ENCODE measurements at places on chromosomes 2 and 18.

DNA sequence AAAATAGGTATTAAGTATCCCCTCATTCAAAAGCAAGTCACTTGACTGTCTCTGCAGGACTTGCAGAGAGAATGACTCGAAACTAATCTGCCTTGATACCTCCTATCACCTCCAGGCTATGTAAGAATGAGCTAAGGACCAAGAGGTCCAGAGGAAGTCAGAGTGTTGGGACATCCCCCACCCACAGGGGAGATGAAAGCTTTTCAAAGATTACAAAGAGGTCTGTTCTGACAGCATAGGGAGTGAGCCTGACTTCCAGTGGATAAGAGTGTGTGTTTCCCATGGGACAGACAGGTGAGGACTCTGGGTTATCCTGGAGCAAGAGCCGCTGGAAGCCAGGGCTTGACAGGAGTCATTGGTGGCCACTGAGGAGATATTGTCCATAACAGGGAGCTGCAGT lies 85.0 kb upstream of the TACR1 start:
- no peak for DNase-seq

- no peak for DNase-seq
Measured at GRCh38 chr2:119879502-119879901, 119.8 kb downstream of the PTPN4 start.

- no peak for DNase-seq
Measured at GRCh38 chr2:122150524-122151280, 395.3 kb downstream of the TSN start.

GRCh38 chr2:134459706-134460406 lies 206.0 kb downstream of the MGAT5 start:
- DNase-seq = no peak

GRCh38 chr18:22489704-22490103 lies 72.0 kb upstream of the CTAGE1 start:
- DNase-seq = no peak

GRCh38 chr2:53490659-53491058 lies 276.9 kb upstream of the CHAC2 start:
- no peak for DNase-seq

DNA sequence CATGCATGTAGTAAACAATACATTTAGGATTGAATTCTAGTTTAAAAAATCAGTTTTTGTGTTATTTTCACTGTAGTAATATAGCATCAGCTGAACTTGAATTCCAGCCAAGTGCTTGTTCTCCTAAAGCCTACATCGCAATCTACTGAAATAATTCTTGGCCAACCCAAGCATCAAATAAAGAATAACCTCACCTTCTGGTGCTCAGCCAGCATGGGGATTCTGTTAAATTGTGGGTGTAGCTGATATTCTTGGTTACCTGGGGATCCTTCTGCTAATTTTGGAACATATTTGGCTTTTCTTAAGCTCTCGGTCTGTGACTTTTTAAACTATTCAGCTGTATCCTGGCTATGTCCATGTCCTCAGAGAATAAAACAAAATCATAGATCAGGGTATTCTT lies 248.8 kb downstream of the NRXN1 start:
- DNase-seq = no peak

DNA sequence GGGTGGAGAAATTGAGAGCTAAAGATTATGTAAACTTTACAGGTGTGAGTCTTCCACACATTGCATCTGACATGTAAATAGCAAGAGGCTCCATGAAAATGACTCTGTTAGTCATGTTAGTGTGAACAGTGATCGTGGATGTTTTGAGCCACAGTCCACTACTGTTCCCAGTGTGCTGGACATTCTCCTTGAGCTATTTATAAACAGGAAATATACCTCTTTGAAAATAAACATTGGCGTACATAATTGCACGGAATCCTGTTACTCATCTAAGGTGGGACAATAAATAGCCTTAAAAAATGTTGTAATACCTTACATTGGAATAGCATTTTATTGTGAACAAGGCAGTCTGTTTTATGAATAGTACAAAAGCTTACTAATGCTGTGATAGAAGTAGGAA lies 37.0 kb downstream of the LIMS1 start:
- DNase-seq = no peak

- DNase-seq = peak; percentile 26
Measured at GRCh38 chr2:121816797-121817196, 61.3 kb downstream of the TSN start.

GRCh38 chr2:185132501-185133041 lies 534.2 kb downstream of the ZNF804A start:
- no peak for DNase-seq

GRCh38 chr2:127594116-127594591 lies 51.8 kb upstream of the GPR17 start:
- DNase-seq = no peak

GRCh38 chr18:9885170-9886004 lies at the start of gene TXNDC2:
Gene TXNDC2, plus strand, starts transcription at chr18:9885973. Its CDS starts 708 bp downstream, at chr18:9886681.
- DNase-seq = no peak

DNA sequence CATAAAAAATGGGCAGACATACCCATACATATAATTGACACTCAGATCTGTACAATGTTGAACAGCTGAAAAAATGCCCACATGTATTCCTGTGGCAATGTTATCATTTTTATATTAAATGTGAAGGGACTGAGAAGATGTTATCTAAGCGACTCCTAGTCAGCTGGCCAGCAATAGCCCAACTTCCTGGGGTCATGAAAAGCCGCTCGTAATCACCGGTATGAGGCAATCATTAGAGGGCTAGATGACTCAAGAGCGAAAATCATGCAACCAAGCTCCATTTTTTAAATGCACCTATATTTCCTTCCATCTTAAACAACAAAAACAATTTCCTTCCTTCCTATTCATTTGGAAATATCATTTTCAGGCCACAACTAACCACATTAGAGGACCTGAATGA lies 274.6 kb upstream of the CCDC68 start:
- DNase-seq = no peak

DNA sequence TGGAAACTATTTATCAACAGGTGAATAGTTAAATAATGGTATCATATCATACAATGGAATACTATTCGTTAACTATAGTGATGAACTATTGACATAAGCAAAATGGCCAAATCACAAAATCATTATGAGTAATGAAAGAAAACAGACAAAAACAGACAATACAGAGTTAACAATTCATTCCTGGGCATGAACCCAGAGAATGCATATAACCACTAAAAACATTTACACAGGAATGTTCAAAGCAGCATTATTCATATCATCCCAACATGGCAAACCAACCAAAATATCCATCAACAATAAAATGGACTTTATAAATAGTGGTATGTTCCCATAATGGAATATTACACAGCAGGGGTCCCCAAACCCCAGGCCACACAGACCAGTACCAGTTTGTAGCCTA lies 131.2 kb upstream of the CYP1B1 start:
- DNase-seq = no peak

DNA sequence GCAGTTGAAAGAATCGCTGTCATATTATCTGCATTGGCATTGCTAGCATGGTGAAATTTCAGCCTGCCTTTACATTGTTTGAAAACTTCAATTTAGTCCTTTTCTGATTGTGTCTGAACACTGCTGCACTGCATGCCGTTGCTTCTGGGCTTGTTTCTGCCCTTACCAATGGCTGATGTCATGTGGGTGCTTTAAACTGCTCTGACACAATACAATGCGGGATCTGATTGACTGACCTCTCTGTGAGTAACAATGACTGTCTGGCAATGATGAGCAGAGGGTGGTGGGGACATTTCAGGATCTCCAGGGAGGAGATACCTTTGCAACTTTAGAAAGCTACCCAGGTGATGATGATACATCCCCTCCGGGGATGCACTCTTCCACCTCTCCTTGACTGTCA lies 119.5 kb upstream of the ZBTB14 start:
- no peak for DNase-seq

DNA sequence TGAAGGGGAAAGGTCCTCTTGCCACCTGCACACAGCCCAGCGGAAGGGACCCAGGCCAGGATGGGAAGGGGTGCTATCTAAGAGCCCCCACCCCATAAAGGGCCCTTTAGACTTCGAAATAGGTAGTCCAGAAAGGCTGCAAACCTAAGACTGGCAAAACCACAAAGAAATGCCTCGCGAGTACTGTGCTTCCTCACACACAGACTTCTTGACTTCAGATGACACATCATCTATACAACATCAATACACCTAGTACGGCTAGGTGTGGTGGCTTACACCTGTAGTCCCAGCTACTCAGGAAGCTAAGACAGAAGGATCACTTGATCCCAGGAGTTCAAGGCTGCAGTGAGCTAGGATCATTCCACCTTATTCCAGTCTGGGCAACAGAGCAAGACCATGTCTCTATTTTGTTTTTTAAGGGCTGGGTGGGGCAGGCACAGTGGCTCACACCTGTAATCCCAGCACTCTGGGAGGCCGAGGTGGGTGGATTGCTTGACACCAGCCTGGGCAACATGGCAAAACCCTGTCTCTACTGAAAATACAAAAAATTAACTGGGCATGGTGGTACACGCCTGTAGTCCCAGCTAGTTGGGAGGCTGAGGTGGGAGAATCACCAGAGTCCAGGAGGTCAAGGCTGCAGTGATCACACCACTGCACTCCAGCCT lies 125.8 kb downstream of the CABLES1 start:
- DNase-seq = no peak

GRCh38 chr2:40123326-40123725 lies 328.6 kb downstream of the SLC8A1 start:
- no peak for DNase-seq

DNA sequence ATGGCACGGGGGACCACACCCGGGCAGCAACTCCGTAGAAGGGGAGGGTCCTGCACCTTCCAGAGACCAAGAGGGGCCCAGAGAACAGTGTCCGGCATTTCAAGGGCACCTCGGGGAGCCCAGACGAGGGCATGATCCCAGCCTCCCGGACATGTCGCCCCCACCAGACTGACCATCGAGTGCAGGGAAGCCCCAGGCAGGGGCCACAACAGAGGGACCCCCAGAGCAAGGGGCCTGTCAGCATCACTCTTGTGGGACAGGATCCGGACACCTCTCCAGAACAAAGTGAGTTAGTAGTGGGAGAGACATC lies 50.4 kb upstream of the CTDP1 start:
- no peak for DNase-seq

- DNase-seq = peak; percentile 83
Measured at GRCh38 chr2:86238354-86238753, 39.1 kb downstream of the MRPL35 start.

DNA sequence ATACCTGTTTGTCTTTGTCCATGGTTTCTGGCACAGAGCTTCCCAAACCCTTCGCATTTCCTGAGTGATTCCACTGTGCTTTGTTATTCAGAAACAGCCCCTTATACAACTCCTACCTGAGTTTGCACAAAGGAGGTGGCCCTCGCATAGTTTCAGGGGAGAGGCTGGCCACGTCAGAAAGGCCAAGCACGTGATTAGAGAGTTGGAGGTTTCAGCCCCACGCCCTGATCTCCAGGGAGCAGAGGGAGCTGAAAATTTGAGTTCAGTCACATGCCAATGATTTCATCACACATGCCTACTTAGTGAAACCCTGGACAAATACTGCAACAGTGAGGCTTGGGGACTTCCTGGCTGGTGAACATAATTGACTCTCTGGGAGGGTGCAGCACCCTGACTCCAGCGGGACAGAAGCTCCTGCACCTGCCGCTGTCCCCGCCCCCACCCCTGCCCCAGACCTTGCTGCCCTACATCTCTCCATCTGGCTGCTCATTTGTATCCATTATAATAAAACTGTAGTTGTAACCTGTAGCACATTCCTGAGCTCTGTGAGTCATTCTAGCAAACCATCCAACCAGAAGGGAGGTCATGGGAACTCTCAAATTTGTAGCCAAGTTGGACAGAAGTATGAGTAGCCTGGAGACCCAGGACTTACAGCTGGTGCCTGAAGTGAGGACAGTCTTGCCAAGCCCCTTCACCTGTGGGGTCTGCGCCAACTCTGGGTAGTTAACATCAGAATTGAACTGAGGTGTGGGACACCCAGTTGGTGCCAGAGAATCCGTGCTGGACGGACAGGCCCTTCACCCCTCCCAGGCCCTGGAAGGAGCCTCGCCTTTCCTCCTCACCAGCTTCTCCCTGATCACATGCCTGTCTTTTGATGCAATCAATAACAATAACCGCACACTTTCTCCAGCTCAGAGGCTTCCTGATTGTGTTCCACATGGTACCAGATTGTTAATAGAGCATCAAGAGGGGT lies 224.3 kb downstream of the ANAPC1 start:
- peak; percentile 26 for DNase-seq

- no peak for DNase-seq
Measured at GRCh38 chr2:197477797-197478196, 21.8 kb downstream of the HSPD1 start.

- DNase-seq = no peak
Measured at GRCh38 chr2:86485103-86485502, 43.9 kb downstream of the KDM3A start.

GRCh38 chr2:55150834-55151233 lies 81.3 kb downstream of the CLHC1 start:
- DNase-seq = peak; percentile 36

DNA sequence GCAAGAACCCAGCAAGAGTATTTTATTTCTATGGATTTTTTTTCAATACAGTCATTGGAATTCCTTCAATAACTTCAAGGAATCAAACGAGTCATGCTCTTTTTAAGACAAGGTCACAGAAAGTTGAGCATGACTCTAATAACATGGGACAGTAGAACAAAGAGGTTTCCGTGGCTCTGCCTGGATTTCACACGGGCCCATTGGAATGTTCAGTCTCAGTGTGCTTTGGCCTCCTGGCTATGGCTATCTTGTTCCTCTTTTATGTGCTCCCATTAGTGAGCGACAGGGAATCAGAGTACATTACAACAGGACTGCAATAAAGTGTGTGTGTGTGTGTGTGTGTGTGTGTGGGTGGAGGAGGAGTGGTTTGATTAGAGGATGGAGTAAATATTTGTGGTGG lies 312.4 kb downstream of the DCC start:
- no peak for DNase-seq

- DNase-seq = no peak
Measured at GRCh38 chr2:155692106-155692505, 640.4 kb downstream of the NR4A2 start.

- DNase-seq = no peak
Measured at GRCh38 chr2:45494978-45495293, 116.1 kb downstream of the SRBD1 start.

DNA sequence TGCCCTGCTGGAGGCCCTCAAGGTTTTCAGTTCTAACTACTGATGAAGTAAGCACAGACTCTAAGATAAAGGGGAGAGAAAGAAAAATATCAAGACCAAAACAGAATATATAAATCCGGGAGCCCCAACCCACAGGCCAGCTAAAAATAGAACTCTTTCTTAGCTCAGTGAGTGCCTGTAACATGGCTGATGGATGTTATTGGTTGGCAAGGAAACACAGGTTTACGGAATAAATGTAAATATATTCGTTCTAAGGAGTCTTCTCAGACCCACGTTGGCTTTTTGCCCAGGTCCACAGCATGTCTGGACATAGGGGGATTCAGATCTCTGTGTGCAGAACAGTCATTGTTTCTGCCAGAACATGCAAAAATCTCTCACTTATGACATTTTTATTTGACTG lies 139.0 kb upstream of the SERPINE2 start:
- DNase-seq = no peak

DNA sequence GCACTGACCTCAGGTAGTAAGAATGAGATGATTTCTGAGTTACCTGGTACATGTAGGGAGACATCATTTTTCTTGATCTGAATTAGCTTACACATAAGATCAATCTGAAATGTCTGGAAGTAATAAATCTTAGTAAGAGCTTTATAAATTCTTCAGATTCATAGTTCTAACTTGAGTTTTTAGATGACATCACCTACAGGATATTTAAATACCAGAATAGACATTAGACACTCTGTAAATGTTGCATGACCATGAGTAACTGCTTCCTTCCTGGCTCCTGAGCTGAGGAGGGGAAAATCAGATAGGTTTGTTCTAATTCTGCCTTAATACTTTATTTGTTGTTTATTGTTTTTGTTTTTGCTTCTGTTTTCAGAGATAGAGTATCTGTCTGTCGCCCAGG lies 181.8 kb downstream of the PHLPP1 start:
- DNase-seq = no peak

Data from germinal center (tissue), 1 donor.